ENCODE measurements at places on chromosomes 13 and 19.

DNA sequence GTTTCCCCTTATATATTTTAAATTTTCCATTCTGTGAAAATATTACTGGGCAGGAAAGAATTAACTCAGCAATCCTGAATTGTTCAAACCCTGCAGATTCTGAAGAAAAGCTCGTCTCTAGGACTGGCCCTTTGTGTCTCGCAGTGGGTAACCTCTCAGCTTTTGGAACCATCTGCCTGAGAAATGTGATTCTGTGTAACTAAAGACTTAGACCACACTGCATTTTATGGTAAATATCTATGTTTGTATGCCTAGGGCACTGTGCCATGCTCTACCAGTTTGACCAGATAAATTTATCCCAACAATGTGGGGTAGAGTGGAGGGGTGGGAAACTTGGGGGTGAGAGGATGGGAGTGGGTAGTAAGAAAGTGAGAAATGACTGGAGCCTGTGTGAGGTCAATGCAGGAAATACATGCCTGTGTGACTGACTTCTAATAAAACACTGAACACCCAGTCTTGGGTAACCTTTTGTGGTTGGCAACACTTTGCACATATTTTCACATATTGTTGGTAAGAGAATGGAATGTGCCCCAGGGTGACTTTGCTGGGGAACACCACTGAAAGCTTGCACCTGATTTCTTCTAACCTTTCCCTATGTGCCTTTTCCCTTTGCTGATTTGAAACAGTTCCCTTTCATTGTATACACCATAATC, 1181.9 kb downstream of the OLFM4 start:
- no peak for DNase-seq

DNA sequence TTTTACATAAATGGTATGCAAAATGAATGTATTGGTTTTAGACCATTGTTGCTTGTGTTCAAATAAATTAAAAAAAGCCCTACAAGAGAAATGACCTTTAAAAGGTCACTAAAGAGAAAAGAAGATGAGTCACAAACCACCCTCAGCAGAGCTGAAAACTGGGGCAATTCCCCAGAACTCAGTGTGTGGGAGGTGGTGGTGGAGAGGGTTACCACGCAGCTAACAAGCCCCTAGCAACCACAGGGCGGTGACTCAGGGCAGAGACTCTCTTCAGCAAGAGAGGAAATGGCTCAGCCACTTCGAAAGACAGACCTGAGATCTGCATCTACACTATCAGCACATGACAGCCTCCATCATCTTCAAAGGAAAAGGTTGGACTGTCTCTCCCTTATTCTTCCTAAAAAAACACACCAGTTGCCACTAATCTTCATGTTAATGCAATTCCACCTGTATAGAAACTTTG, 29.4 kb upstream of the NDFIP2 start:
- DNase-seq: peak; percentile 97

- DNase-seq: no peak
Observed at GRCh38 chr19:29806098-29806866, 5.5 kb upstream of the CCNE1 start.

DNA sequence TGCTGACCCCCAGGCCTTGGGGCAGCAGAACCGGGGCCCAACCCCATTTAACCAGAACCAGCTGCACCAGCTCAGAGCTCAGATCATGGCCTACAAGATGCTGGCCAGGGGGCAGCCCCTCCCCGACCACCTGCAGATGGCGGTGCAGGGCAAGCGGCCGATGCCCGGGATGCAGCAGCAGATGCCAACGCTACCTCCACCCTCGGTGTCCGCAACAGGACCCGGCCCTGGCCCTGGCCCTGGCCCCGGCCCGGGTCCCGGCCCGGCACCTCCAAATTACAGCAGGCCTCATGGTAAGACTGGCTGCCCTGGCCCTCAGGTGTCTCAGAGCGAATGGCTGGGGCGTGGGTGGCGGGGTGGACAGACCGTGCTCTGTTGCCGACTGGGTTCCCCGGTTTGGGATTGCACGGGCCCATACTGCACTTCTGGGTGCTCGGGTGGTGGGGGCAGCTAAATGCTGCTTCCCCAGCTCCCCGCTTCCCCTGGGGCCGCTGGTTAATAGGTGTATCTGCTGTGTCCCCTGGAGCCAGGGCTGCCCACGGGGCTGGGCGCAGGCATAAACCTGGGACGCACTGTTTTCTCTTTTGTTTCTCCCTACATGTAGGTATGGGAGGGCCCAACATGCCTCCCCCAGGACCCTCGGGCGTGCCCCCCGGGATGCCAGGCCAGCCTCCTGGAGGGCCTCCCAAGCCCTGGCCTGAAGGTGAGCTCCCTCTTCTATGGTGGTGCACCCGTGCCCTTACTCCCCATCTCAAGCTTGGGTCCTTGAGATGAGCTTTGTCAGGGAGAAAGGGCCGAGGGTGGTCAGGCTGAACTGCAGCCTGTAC, 25.7 kb downstream of the SMARCA4 start:
- no peak for DNase-seq

DNA sequence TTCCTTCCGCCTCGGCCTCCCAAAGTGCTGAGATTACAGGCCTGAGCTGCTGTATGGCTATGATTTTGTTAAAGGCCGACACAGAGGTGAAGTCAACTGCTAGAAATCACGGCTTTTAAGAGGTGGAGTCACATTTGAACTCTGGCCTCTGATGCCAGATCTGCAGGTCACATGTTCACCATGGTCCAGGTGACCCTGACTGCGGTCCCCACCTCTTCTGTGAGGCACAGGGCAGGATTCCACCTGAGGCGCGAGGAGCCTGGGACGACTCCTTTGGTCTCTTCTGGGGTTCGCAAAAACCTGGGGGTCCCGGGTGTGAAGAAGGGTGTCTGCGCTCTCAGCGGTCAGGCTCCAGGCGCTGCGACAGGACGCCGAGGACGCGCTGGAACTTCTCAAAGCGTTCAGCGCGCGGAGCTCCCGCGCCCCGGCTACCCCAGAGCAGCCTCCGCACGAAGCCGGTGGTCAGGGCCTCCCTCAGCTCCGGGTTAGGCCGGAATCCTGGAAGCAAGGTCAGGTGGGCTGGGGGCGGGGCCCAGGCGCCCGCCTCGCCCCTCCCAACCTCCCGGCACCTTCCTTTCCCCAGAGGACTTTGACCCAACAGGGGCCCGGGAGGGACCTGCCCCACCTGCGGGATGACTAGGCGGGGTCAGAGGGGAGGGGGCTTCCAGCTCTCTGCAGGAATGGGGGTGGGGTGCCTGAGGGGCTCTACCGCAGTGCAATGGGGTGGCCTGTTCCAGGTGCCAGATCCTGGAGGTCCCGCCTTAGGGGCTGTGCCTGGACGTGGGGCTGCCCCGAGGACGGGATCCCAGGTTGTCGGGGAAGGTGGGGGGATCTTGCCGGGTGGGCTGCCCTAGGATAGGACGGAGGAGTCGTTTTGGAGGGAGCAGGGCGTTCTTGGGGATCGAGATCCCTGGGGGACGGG, 13.0 kb downstream of the TRIP10 start:
- no peak for DNase-seq

DNA sequence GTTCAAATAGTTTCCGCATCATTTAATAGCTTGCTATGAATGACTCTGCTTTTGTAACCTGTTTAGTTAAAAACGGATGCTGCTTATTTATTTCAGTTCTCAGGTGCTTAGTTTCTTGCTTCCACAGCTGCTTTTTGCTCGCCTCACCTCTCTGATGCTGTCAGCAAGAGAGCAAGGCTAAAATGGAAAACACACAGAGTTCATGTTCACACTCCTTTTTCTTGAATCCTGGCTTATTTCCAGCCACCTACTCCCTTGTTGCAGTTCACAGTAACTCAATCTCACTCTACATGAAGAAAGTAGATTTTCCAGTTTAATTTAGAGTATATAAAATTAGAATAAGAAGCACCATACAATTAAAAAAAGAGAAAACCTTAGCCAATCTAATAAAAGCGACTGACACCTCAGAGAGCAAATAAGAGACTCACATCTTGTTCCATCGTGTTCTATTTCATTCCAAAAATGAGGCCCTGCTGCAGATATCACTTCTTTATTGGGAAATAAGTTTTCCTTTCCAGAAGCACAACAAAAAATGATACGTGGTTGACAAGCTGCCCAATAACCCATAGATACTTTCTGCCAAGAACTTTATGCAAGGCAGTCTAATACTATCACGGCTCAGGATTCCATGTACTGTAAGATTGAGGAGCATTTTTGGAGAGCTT, 326.1 kb upstream of the SLITRK1 start:
- no peak for DNase-seq

DNA sequence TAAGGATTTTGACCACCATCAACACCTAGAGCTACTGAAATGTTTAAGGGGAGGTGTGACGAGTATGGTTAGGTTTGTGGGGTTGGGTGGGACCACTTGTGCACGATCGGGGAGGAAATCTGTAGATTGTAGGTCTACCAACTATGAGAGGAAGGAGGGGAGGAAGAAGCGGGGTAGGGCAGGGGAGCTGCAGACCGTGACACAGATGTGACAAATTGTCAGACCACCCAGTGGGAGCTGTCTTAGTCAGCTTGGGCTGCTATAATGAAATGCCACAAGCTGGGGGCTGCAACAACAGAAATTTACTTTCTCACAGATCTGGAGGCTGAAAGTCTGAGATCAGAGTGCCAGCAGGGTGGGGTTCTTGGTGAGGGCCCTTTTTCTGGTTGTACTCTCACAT, 62.2 kb upstream of the ARGLU1 start:
- DNase-seq: no peak

- DNase-seq: no peak
Observed at GRCh38 chr13:69168436-69168835, 939.2 kb upstream of the ATXN8OS start.

DNA sequence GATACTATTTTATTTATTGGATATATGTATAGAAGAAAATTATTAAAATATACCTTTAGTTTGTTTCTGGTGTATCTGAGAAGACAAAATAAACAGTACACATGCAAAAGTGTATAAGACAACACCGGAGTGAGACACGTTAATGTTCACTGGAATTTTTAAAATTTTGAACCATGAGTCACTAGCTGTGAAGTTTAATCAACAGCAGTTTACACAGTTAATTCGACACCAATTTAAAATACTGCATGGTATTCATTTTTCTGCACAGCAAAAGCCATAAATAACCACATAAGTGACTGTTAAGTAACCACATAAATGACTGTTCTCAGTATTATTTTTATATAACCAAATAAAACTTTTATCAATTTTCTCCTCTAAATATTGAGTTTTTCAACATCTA, 418.7 kb upstream of the NBEA start:
- DNase-seq: no peak

DNA sequence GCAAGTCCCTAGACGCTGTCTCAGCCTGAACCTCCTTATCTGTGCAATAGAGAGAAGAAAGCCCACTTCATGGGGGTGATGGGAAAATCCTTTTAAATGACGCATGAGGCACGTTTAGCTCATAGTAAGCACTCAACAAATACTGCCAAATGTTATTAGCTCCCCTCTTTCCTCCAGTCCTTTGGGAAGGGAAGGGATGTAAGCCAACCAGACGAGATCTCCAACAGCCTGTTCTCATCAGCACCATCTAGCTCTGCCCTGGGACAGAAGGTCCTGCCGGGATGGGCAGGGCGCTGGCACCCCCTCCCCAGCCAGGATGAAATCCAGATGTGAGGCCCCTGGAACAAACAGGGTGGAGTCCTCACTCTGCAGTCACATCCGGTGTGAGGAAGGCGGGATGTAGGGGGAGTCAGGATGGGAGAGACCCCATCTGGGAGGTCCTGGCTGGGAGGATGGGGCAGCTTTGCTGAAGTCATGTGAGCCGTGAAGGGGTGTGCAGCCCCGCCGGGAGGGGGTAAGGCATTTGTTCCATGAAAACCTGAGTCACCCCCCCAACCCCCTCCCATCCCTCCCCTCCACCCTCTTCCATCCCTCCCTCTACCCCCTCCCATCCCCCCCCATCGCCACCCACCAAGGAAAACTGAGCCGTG, 4.6 kb downstream of the S1PR2 start:
- no peak for DNase-seq

DNA sequence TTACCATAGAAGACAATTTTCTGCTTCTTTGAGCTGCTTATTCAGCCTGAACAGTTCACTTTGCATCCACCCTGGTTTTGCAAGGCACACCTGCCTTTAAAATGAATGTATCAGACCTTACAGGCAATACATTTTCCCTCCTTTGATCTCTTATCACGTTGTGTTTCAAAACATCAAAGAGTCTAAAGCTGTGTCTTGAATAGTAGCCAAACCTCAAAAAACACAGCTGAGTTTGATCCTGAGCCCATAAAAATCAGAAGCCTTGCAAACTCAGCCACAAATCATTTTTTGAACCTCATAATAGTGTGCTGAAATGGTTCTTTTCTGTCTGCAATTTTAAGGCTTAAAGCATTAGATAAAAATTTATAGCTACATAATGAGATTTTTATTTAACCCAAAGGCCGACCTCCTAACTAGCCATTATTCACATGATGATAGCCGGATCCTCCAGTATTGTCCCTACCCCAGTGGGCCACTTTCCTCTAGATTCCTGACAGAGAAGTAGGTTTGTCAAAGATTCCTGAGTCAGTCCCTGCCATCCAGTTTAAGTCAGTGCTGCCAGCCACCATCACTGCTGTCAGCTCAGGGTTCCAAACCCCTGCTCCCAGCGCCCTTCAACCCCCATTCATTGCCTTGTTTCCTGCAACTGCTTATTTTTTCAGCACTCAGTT, 71.8 kb downstream of the CAB39L start:
- no peak for DNase-seq

GRCh38 chr13:26561651-26562511, 4.4 kb downstream of the WASF3 start:
- no peak for DNase-seq

DNA sequence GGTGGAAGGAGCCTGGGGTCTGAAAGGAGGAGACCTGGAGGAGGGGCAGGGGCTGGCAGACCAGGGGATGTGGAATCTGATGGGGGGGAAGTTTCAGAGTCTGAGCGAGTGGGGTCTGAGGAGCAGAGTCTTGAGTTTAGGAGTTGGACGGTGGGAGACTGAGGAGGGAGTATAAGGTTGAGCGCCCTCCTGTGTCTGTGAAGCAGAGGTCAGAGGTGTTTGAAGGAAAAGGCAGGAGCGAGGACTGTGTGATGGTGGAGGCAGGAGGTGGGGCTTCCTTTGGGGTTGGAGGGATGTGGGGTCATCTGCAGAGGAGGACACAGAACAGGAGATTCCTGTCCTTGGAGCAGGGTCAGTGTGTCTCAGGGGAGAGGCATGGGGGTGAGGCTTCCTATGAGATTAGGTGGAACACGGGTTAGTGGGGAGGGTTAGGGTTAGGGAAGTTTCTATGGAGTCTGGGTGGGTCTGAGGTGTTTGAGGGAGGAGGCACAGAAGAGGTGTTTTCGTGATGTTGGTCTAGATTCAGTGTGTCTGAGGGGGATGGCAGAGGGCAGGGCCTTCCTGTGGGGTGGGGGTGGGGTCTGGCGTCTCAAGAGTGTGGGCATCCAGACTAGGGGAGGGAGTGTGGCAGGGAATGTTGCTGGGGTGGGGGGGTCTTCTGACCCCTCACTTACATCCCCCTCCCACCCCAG, 8.3 kb downstream of the RYR1 start:
- no peak for DNase-seq

GRCh38 chr13:49859560-49859959, 67.1 kb upstream of the KPNA3 start:
- no peak for DNase-seq

All from activated CD4-positive, alpha-beta T cell treated with anti-CD3 and anti-CD28 coated beads, Interleukin-2, amount 50 U/mL, for 16 hours (primary cell).